Activated T-cell treated with anti-CD3 and anti-CD28 coated beads, Interleukin-2, amount 50 U/mL, for 1 hour (primary cell): ENCODE measurements at places on chromosomes 6 and 20.

- no peak for DNase-seq
Measured at GRCh38 chr20:57051096-57051495, 215.3 kb downstream of the BMP7 start.

DNA sequence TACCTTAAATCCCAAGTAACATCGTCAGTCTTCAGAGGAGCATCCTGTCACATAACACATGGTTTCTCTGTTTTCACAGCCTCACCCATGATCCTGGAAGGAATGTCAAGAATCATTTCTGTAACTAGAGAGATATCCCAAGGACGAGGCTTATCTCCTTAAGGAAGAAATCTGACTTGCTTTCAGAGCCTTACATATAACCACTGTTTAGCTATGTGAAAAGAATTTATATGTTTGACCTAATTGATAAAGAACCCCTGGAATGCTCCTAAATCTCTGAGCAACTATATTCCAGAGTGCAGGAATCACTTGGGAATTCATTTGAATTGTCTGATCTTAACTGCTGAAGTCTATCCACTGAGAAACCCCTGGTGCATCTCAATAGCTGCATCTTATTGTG lies 243.1 kb downstream of the ALDH8A1 start:
- DNase-seq: no peak

- peak; percentile 34 for DNase-seq
Measured at GRCh38 chr6:16437095-16437494, 198.7 kb downstream of the GMPR start.

DNA sequence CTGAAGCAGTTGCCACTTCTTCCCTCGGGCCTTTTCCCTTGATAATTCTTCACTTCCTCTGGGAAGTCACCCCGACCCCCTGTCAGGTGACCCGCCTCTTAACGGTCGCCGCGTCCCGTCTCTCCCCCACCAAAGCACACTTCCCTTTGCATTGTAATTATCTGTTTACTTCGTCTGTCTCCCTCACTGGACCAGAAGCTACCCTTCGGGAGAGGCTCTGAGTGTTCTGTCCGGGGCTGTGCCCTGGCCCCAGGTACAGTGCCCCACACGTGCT lies 771 bp upstream of the SNAI1 start:
- no peak for DNase-seq

- DNase-seq: no peak
Measured at GRCh38 chr20:45338121-45339030, 9.8 kb downstream of the SDC4 start.

GRCh38 chr6:146847426-146847825 lies 248.7 kb downstream of the ADGB start:
- no peak for DNase-seq

DNA sequence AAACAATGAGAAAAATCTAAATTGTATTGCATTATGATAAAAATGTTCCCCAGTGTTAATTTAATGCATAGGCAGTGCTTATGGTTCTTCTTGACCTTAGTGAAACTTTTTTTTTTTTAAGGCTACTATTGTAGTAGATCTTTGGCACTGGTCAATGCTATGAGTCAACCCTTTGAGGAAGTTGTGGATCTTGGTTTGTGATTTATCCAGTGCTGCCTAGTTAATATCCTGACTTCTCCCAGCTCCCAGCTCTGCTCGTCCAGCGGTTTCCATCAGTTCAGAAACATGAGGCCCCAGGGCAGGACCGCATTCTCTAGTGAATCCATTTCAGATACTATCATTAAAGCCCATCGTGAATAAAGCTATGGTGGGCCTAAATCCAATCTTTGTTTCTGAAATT lies 364.5 kb upstream of the JARID2 start:
- no peak for DNase-seq

- DNase-seq: no peak
Measured at GRCh38 chr6:102488729-102489128, 1095.2 kb downstream of the GRIK2 start.

DNA sequence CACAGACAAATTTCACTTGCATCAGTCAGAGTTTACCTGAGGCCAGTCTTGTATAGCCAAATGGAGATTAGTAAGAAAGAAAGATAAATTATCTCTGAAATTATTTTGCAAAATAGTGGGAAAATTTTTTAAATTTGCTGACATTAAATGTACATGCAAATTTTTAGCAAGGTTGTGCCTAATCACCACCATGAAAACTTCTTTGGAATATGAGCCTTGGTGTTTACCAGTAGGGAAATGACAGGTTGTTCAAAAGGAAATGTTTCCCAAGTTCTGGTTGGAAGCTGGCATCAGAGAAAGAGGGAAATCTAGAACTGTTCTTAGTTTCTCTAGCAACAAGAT lies 34.4 kb upstream of the LOC128125822 start:
- DNase-seq: no peak

GRCh38 chr6:161139304-161139765 lies 134.5 kb downstream of the AGPAT4 start:
- no peak for DNase-seq

GRCh38 chr6:37985355-37985754 lies 165.8 kb downstream of the ZFAND3 start:
- peak; percentile 43 for DNase-seq

DNA sequence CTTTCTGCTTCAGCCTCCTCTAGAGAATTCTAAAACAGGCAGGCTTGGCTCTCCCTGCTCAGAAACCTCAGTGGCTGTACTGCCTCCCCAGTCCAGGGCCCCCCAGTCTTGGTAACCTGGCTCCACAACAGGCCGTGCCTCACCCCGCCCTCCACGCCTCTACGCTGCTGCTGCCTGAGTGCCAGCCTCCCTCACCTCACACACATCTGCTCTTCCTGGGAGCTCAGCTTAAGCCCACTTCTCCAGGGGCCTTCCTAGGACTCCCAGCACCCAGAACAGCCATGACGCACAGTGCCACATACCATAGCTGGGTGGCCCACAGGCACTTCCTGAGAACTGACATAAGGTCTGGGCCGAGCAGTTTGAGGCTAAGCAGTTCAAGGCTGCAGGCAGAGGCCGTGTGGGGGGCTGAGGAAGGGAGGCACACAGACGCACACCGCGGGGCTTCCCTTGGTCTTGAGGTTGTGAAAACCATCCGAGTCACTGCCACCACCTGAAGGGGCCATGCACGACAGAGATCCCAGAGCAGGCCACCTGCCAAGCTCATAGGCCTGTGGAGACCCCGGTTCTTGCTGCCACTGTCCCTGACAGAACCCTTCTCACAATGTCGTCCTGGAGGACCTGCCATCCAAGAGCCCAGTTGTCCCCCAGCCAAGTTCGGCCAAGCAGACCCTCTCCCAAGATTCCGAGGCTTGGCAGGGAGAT lies 42.6 kb downstream of the DSTN start:
- peak; percentile 51 for DNase-seq

DNA sequence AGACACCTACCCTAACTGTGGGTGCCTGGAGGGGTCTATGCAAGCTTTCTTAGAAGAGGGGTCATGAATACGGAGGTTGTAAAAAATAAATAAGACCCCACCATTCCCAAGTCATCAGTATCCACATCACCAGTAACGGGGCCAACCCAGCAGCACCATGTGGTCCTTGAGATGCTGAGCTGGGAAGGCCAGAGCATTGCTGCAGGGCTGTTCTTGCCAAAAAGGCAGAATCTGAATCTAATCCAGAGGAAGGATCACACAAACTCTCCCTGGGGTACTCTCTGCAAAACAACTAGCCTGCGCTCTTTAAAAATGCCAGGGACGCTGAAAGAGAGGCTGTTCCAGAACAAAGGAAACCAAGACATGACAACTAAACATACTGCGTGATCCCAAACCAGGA lies 43.2 kb downstream of the SSR1 start:
- no peak for DNase-seq

GRCh38 chr20:40979247-40979646 lies 49.4 kb upstream of the TOP1 start:
- no peak for DNase-seq

DNA sequence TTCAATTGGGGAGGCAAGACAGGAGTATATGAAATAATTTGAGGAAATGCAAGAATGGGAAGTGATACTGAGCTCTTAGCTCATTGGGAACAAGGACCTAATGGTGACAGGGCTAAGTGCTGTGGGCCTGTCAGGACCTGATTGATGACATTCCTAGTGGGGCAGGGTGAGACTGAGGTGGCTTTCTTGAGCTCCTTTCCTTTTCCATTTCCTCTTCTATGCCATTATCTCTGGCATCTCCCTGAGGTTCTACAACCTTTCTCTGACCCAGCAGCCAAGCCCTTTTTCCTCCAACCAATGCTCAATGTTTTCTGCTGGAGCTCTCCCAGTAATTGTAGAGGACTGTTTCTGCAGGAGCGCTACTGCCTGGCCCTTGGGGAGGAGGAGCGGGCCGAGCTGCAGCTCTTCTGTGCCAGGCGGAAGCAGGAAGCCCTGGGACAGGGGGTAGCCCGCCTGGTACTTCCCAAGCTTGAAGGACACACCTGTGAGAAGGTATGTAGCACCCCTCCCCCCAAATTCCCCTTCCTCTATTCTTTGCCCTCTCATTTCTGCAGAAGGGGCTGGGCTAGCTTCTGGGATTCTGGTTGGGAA lies 2.8 kb upstream of the TOMM6 start:
- DNase-seq: no peak

- DNase-seq: no peak
Measured at GRCh38 chr6:33249732-33250630, 21.7 kb downstream of the VPS52 start.

DNA sequence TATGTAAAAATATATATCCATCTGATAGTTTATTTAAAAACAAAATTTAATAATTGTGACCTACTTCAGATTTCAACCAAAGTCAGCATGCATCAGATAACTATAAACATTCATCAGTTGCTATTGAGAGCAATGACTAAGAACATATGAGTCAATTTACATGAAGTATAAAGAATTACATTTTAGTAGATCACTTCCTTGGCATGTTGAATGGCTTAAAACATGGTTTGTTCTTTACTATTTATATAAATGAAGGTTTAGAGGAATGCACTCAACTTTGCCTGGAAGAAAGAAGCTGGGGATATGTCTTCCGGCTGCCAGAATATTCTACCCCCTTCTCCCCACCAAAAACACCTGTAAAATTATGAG lies 6.4 kb upstream of the FAM217A start:
- no peak for DNase-seq

DNA sequence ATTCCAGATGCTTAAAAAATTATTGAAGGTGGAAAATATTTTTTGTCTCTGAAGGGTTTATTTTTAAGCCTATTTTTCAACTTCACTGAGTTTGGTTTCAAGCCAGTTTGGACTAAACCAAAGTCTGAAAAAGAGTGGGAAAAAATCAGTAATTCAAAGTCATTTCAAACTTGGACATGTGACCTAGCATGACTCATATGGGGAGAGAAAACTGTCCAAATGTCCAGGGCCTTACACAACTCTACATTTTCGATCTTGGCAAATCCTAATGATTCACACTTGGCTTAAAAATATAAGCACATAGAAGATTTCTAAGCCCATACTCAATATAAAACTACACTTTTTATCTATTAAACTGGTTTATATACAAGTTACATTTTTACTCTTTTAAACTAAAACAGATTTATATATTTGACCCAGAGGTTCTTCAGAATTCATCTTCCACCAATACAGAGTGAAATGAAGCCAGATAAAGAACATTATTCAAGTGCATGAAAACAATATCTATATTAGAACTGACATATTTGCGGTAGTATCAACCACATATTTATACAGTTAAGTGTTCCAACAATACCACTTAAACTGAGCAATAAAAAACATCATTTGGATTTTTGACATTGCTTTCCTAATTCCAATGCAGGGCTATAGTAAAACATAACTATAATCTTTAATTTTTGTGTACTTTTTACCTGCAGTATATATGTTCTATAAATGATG lies 110.3 kb upstream of the TCF21 start:
- DNase-seq: no peak

- no peak for DNase-seq
Measured at GRCh38 chr6:134816780-134817179, 133.1 kb downstream of the ALDH8A1 start.

- DNase-seq: no peak
Measured at GRCh38 chr6:133368664-133369063, 127.5 kb downstream of the EYA4 start.

DNA sequence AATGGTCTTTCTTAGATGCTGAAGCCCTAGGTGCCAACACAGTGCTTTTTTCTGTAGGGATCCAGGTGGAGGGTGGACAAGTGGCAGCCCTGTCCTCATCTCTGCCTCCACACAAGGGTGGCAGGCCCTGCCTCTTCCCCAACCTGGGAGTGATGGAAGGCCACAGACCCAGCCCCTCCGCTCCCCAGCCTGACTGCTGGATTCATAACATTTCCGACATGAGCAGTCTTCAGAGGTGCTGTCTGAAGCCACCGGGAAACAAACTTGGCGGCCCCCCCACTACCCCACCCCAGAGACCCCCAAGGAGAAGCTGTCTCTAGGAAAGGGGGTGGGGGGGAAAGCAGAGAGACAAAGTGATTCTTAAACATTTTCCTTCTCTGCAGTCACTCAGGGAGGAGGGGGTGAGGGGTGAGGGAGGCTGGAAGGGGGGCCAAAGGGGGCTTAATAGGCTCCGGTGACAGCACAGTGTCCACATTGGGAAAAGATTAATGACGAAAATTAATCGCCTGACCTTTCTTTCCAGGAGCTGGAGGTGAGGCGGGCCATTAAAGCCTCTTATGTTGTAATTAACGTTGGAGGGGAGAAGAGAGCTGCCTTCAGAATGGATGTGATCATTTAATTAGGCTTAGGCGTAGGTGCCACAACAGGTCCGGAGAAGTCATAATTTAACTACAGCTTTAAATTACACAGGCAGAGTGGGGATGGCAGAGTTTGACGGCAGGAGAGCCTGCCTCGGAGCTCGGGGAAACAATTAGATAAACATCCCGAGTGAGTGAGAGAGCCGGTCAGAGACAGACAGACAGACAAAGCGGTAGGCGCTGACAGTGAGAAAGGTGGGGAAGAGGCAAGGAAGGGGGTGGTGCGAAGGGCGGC lies 76.8 kb upstream of the FOXP4 start:
- DNase-seq: no peak

GRCh38 chr6:136160250-136160649 lies 89.9 kb downstream of the MTFR2 start:
- no peak for DNase-seq

- DNase-seq: no peak
Measured at GRCh38 chr20:55159230-55159629, 683.8 kb downstream of the DOK5 start.

- DNase-seq: peak; percentile 53
Measured at GRCh38 chr20:57657535-57658446, 37.6 kb upstream of the ZBP1 start.

- DNase-seq: no peak
Measured at GRCh38 chr6:158467923-158468322, 92.0 kb upstream of the TMEM181 start.

DNA sequence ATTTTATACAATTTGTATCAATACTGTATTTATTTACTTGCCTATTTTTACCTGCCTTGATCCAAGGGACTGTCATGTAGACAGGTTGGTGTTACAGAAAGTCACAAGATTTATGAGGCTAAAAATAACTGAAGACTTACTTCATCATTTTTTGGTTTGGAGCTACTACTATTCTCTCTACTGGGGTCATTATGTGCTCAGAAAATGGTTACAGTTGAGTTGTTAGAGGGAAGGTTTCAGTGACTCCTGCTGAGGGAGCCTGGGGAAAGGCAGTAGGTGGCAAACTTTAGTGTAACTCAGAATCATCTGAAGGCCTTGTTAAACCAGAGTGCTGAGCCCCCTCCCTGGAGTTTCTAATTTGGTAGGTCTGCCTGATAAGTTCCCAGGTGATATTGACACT lies 118.8 kb downstream of the TINAG start:
- no peak for DNase-seq

- DNase-seq: no peak
Measured at GRCh38 chr6:90497411-90497810, 89.5 kb downstream of the MAP3K7 start.
